NCI-H2029 treated with DMSO at 0.1 percent for 48 hours (cell line): ENCODE measurements at places on chromosomes 13 and 19.
A peak's percentile ranks its signal among the peaks of the same experiment; 100 is the strongest.

- no peak for DNase-seq
Observed at GRCh38 chr13:44508562-44509077, 67.5 kb downstream of the TSC22D1 start.

DNA sequence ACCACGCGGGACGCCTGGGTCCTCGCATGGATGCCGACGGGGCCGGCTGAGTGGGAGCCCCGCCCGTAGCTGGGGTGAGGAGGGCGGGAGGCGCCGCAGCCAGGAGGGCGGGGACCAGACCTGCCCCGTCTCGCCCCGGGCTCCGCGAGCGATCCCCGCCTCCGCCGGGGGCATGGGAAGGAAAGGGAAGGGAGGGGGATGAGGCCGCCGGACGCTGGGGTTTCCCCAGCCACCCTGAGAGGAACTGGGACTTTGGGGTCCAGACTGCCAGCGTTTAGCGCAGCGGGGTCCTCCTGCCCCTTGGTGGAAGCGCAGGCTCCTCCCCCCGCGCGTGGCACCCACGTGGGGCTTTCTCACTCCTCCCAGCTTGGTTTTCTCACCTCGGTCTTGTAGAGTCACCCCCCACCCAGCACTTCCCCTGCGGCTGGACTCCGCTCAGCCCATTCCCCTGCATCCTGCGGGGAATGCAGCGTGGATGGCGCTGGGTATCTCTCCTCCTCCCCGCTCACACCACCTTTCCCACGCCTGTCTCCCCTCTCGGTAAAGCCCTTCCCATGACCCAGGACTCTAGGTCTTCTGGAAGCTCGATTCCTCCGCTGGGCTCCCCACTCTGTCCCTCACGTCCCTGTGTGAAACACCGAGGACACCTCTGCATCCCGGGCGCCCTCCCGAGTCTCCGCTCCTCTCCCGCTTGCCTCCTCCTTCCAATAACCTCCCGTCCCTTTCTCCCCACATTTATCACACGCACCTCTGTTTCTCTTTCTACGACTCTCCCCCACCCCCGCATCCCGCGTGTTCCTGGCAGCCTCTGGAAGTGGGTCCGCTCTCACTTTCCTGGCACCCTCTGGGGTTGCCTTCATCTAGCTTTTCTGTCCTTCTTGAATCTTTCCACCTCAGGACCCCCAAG, 2.1 kb downstream of the TGFB1 start:
- no peak for DNase-seq

- no peak for DNase-seq
Observed at GRCh38 chr19:3506384-3507340, 551 bp downstream of the FZR1 start.

DNA sequence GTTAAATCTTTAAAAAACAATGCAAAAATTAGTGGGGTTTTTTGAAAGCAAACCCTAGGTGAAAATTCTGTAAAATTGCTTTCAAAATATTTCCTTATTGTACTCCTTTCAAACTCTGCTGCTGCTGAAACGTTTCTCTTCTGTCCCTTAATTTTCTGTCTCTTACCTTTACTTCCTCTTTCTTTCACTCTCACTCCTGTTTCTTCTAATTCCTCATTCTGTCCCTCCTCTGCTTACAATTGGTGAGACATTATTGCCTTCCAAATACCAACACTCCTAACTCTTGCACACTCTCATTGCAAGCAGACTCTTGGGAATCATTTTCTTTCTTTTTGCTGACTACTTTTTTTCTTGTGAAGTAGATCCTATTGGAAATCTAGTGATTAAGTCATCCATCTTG, 685.6 kb upstream of the SLITRK1 start:
- no peak for DNase-seq

DNA sequence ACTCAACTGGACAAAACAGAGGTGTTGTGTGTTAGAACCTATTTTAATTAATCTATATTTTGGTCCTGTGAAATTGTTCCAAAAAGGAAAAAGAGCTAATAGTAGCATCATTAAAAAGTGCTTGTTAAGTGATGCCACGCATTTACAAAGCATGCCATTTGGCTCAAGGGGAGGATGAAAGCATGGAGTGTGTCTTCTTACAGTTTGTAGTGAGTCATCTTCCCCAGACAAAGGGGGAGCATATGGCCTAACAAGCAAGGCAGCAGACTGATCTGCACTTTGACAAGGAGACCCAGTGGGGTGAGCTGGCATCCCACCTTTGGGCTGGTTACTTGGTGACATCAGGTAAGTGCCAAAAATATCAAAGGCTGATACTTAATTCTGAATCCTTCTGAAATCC, 297.0 kb downstream of the FGF9 start:
- DNase-seq: no peak

- no peak for DNase-seq
Observed at GRCh38 chr13:73819711-73820110, 314.5 kb downstream of the KLF12 start.

GRCh38 chr19:10699650-10700335, 1.4 kb upstream of the QTRT1 start:
- peak; percentile 54 for DNase-seq

- DNase-seq: no peak
Observed at GRCh38 chr19:1361601-1362386, 21.9 kb upstream of the NDUFS7 start.

DNA sequence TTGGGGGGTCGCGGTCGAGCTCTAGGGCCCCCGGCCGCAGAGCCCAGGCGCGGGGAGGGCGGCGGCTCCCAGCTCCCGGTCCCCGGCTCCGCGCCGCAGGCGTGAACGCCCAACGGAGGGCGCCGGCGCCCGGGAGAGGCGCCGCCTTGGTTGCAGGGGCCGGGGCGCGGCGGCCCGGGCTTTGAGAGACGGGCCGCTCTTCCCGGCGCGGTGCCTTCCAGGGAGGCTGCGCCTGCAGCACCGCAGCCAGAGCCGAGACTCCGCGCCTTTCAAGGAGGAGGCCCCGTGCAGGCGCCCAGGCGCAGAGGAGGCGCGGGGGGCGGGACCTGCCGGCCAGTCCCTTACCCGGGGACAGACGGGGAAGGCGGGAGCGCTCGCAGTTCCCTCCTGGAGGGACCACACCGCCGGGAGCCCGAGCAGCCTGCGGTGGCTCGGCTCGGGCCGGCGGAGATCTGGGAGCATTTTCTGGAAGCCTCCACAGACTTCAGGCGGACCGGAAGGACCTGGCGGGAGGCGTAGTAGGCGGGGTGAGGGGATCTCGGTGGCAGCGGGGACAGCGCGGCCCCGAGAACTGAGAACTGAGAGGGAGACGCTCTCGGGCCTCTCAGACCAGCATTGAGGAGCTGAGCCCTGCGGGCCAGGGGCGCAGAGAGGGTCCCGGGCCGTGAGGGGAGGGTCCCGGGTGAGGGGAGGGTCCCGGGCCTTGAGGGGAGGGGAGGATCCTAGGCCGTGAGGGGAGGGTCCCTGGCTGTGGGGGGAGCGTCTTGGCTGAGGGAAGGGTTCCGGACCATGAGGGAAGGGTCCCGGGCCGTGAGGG, 25.5 kb upstream of the MCF2L start:
- no peak for DNase-seq

- no peak for DNase-seq
Observed at GRCh38 chr13:19725320-19725719, 57.4 kb downstream of the PSPC1 start.

GRCh38 chr13:23679220-23679619, 109.0 kb downstream of the TNFRSF19 start:
- no peak for DNase-seq

- no peak for DNase-seq
Observed at GRCh38 chr19:616062-616700, 17.2 kb downstream of the POLRMT start.

- no peak for DNase-seq
Observed at GRCh38 chr13:114303700-114304327, 10.5 kb upstream of the CHAMP1 start.

- DNase-seq: no peak
Observed at GRCh38 chr13:95470574-95471366, 81.8 kb upstream of the CLDN10 start.

DNA sequence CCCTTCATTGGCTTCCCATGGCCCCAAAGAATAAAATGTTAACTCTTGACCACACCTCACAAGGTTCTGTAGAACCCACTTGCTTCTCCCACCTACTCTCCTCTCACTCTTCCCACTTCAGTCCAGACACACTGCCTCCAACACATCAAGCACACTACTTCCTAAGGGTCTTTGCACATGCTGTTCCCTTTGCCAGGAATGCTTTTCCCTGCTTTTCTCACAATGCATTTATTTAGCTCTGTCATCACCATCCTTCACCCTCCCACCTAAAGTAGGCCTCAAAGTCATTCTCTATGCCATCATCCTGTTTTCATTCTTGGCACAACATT, 7.9 kb downstream of the IFNL1 start:
- no peak for DNase-seq

GRCh38 chr13:106588367-106588766, 20.4 kb upstream of the ARGLU1 start:
- no peak for DNase-seq

GRCh38 chr19:56367829-56368711, 25.3 kb downstream of the ZNF582 start:
- DNase-seq: peak; percentile 84

GRCh38 chr19:37077501-37077933, 716 bp upstream of the ZNF420 start:
- DNase-seq: peak; percentile 60

DNA sequence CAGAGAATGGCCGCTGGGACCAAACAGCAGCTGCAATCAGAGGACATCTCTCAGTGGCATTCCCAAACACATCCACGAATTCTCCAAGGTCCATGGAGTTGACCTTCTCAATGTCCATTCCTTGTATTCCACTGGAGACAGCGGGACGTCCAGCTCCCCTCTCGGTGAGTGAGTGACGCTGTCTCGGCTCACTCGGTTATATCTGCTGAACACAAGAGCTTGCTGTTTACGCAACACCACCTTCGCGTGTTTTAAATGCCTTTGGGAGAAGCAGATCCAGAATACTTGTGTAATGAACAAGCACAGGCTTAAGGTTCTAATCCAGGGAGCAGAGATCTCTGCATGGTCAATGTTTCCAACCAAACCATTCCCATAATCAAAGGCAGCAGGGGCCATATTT, at the start of gene URAD:
URAD (minus strand) TSS at position 174 of the 400 bp plus-strand sequence; CDS start at position 118, 56 bp downstream.
- no peak for DNase-seq

DNA sequence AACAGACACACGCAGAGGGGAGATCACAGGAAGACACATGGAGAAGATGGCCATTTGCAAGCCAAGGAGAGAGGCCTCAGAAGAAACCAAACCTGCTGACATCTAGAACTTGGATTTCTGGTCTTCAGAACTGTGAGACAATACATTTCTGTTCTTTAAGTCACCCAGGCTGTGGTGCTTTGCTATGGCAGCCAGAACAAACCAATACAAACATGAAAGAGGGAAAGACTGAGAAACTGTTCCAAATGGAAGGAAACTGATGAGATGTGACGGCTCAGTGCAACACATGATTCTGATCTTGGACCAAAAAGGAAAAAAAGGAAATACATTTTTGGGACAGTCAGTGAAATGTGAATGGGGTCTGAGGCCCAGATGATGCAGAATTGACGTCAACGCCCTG, 30.2 kb upstream of the SACS start:
- DNase-seq: no peak

- no peak for DNase-seq
Observed at GRCh38 chr13:29868581-29868980, 18.2 kb upstream of the UBL3 start.

- DNase-seq: no peak
Observed at GRCh38 chr19:48252609-48253008, 3.1 kb downstream of the CARD8 start.

DNA sequence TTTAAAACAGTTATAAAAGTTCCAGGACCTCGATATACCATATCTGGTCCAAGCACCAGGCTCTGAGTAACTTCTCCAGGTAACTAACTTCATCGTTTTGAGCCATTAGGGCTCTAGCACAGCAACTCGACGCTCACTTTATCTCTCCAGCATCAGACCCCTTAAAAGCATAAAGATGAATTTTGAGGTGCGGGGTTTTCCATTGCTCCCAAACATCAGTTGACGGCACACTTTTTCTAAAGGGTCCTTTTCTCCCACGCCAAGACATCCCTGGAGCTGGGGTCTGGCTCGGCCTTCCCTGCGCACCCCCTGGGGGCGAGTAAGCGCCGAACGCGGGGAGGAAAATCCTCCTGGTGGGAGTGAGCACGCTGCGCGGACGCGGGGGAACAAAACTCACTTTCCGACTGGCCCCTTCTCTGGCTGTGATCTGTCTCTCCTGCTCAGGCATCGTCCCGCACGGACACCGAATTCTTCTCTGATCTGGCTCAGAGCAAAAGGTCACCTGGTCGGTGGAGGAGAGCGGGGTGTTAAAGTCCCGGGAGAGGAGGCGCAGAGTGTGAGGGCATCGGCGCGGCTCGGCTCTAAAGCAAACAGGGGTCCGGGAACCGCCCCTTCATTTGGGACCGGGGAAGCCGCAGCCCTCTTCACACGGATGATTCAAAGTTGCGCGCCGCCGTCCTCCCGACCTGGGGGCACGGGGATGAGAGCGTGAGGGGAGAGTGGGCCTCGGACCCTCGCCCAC, at the start of gene ATP7B:
ATP7B (minus strand) TSS at position 561 of the 742 bp plus-strand sequence; CDS start at position 448, 113 bp downstream.
- DNase-seq: no peak

DNA sequence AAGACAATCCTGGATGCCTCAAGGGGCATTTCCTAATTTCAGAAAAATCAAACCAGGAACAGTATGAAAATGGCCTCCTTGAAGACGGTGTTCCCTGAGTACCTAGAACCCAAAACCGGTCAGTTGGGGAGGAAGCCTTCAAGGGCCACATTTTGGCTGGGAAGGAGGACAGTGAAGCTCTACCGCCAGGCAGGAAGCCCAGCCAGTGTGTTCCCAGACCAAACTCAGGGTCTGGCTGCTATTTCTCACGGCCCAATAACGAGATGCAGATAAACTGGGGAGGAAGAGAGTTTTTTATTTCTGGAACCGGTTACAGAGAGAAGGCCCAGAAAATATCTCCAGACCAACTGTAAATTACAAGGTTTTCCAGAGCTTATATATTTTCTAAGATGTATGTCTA, 24.3 kb upstream of the CEACAM21 start:
- DNase-seq: no peak

- DNase-seq: no peak
Observed at GRCh38 chr13:44575741-44576350, at the start of gene TSC22D1. TSS of gene TSC22D1 (minus strand) at chr13:44576330. CDS start at chr13:44576074, 256 bp downstream.

GRCh38 chr19:18833849-18834643, 2.3 kb downstream of the UPF1 start:
- DNase-seq: peak; percentile 33

DNA sequence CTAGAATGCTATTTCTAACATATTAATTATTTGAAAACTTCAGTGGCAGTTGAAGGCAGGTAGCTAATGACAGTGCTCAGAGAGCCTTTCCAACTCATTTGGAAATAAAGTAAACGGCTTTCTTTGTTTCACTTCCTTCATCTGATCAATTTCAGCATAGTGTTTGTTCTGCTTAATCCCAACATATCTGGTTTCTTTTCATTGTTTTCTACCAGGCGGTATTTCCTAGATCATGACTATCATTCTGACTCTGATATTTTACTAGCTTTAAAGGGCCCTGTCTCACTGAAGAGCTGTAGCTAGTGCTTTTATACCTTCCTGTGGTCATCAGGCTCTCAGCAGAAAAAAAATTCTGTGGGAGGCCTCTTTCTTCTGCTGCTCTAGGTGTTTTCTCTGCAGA, 178.6 kb downstream of the RBM26 start:
- DNase-seq: peak; percentile 34

DNA sequence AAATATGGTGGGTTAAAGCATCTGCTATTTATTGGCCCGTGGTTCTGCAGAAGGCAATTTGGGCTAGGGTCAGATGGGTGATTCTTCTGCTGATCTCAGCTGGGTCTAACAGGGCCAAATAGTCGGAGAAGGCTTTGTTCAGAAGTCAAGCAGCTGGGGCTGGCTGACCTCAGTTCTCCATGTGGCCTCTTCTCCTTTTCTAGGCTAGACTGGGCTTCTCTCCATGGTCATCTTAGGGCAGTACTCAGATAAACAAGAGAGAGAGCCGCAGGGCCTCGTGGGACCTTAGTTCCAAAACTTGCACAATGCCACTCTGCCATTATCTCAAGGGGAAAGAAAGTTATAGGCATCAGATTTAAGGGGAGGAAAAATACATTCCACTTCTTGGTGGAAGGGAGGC, 89.6 kb downstream of the NALCN start:
- DNase-seq: no peak
